ENCODE measurements at places on chromosomes 7 and 10.

DNA sequence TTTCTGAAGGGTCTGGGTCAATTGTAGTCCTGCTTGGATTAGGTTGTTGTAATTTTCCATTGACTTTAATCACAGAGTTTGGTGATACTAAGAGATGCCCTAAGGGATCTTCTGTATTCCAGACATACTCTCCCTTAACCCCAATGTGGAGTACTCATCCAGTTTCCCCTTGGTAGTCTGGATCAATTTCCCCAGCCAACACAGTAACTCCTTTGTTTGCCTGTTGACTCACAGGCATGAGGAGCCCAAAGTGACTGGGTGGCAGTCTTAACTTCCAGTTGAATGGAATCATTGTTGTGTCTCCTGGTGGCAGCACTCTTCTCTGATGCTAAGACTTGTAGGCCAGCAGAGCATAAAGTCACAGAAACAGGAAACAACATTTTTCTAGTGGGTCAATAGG, 41.5 kb upstream of the PIK3CG start:
- no peaks in the 10 kb centered on the region for H3K36me3 ChIP-seq
- H3K27me3 ChIP-seq = no peaks in the 10 kb centered on the region
- H3K4me1 ChIP-seq = no peaks in the 10 kb centered on the region

DNA sequence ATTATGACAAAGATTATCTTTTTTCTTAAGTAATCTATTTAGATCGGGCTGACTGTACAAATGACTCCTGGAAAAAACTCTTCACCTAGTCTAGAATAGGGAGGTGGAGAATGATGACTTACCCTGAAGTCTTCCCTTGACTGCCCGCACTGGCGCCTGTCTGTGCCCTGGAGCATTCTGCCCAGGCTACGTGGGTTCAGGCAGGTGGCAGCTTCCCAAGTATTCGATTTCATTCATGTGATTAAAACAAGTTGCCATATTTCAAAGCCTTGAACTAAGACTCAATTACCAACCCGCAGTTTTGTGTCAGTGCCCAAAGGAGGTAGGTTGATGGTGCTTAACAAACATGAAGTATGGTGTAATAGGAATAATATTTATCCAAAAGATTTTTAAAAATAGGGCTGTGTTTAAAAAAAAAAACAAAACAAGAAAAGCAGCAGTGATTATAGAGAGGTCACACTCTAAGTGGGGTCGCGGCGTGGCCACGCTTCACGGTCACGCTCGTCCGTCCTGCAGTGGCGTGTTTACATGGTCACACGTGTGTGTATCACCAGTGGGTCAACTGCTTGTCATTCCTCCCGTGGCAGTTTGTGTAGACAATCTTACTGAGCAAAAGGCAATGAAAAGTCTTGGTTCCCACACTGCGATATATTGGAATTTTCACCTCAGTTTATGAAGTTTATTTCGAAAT, 10.8 kb downstream of the INSIG1 start:
- H3K36me3 ChIP-seq = no peaks in the 10 kb centered on the region
- peak; percentile 71 for DNase-seq
- H3K4me3 ChIP-seq = no peak overlapping the region
- H3K4me1 ChIP-seq = no peaks in the 10 kb centered on the region
- no peaks in the 10 kb centered on the region for H3K27me3 ChIP-seq

- no peak for DNase-seq
- H3K27ac ChIP-seq = no peak overlapping the region
- H3K36me3 ChIP-seq = no peaks in the 10 kb centered on the region
- H3K4me1 ChIP-seq = no peaks in the 10 kb centered on the region
Observed at GRCh38 chr7:94739180-94739579, 83.2 kb upstream of the SGCE start.

GRCh38 chr7:141956084-141956483, 9.3 kb upstream of the CLEC5A start:
- no peak overlapping the region for H3K4me3 ChIP-seq
- no peaks in the 10 kb centered on the region for H3K27me3 ChIP-seq
- no peaks in the 10 kb centered on the region for H3K36me3 ChIP-seq
- H3K4me1 ChIP-seq = no peaks in the 10 kb centered on the region

DNA sequence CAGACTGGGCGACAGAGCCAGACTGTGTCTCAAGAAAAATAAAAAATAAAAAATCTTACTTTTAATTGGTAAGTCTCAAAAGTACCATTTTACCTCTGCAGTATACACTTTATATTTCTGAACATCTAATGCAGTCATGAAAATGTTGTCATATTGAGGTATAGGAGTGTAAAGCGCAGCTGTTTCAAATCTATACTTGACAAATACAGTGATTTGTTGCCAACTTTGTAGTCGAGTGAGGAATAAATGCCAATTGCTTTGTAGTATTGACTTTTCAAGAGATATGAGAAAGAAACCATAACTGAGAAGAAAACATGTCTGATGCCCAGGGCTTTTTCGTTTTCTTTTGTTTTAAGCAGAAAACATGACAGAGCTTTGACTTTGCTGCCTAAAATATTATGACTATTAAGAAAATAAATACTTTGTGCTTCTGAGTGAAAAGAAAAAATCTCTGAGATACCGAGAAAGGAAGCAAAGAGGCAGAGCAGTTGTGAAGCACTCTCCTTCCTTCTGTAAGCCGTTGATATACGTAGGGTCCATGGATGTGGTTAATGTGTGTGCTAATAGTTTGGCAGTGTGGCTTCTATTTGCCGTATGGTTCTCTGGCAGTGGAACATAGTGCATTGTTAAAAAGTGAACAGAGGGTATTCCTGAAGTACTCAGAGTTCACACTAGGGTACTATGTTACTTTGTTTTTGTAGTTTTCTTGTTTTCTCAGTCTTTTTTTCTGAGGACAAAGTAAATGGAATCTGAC, 38.2 kb downstream of the AVL9 start:
- no peak for DNase-seq
- no peak overlapping the region for H3K4me3 ChIP-seq
- no peak overlapping the region for H3K27ac ChIP-seq
- peaks cover 28% of the 10 kb centered on the region for H3K4me1 ChIP-seq
- no peaks in the 10 kb centered on the region for H3K36me3 ChIP-seq

GRCh38 chr7:80705130-80705781, 66.8 kb downstream of the CD36 start:
- H3K27me3 ChIP-seq = no peaks in the 10 kb centered on the region
- DNase-seq = no peak
- H3K36me3 ChIP-seq = no peaks in the 10 kb centered on the region
- H3K4me3 ChIP-seq = no peak overlapping the region

- peaks cover 11% of the 10 kb centered on the region for H3K4me1 ChIP-seq
- no peak overlapping the region for H3K4me3 ChIP-seq
- H3K27me3 ChIP-seq = no peaks in the 10 kb centered on the region
- no peak overlapping the region for H3K27ac ChIP-seq
- no peaks in the 10 kb centered on the region for H3K36me3 ChIP-seq
Observed at GRCh38 chr10:48792687-48793096, 108.0 kb downstream of the WDFY4 start.

GRCh38 chr10:121503587-121504051, 94.6 kb downstream of the FGFR2 start:
- no peaks in the 10 kb centered on the region for H3K27me3 ChIP-seq
- no peak overlapping the region for H3K27ac ChIP-seq
- H3K4me3 ChIP-seq = no peak overlapping the region
- peaks cover 11% of the 10 kb centered on the region for H3K36me3 ChIP-seq

GRCh38 chr7:70694434-70694970, 437.4 kb upstream of the GALNT17 start:
- H3K27me3 ChIP-seq = no peaks in the 10 kb centered on the region
- H3K36me3 ChIP-seq = no peaks in the 10 kb centered on the region
- no peak for DNase-seq

DNA sequence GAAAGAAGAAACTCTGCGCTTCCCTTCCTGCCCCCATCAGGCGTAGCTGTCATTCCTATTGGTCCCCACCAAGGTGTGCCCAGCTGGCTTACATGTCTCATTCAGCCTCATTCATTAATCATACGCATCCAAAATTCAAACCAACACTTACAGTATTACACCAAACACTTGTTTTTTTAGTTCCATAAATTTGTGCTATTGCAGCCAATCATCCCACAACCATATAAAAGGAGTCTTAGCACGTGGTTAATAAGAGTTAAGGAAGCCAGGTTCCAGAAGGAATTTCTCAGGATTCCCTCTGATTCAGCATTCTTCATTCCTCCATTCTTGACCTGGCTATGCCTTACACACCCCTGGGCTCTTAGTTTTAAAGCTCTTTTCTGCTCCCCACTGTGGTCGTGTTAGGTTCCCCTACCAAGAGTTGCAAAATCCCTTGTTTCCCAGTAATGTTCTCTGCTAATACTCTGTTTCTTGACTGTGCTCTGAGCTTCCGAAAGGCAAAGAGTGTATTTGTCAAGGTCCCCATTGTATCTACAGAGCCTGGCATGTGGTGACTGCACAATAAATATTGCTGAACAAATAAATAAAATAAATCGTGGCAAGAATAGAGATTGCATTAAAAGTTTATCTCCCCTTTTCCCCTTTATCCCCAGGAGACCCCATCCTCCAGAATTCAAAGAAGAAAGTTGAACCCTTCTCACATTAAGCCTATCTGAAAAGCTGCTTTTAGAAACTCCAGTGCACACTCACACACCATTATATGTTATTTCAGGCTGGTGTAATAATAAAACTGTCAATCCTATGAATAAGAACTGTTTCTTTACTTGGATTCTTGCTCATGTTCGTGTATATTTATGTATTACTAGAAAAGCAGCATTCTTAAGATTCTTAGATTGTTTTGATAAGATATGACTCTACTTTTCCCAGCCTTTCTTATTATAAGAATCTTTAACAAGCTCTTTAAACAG, 514.4 kb downstream of the INHBA start:
- no peaks in the 10 kb centered on the region for H3K27me3 ChIP-seq
- H3K36me3 ChIP-seq = no peaks in the 10 kb centered on the region
- DNase-seq = no peak
- no peak overlapping the region for H3K27ac ChIP-seq

GRCh38 chr7:22653951-22654350, 73.0 kb upstream of the IL6 start:
- DNase-seq = no peak
- H3K4me3 ChIP-seq = no peak overlapping the region
- no peaks in the 10 kb centered on the region for H3K27me3 ChIP-seq

DNA sequence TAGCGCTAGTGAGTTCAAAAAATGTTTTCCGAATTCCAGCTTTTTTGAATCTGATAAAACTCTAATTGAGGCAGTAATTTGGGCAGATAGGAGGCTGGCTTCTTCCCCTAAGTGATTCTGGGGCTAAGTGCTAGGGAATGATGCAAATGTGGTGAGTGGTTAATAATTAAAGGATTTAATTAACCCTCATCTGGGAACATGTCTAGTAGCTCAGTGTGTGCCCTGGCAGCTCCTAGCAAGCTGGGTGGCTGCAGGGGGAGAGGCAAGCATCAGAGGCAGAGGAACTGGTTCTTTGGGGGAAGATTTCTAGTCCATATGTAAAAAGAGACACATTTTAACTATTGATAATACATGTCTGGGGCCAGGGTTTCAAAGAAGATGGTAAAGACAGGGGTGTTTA, 354.5 kb downstream of the WDR11 start:
- H3K4me3 ChIP-seq = no peak overlapping the region
- DNase-seq = no peak
- no peaks in the 10 kb centered on the region for H3K36me3 ChIP-seq

DNA sequence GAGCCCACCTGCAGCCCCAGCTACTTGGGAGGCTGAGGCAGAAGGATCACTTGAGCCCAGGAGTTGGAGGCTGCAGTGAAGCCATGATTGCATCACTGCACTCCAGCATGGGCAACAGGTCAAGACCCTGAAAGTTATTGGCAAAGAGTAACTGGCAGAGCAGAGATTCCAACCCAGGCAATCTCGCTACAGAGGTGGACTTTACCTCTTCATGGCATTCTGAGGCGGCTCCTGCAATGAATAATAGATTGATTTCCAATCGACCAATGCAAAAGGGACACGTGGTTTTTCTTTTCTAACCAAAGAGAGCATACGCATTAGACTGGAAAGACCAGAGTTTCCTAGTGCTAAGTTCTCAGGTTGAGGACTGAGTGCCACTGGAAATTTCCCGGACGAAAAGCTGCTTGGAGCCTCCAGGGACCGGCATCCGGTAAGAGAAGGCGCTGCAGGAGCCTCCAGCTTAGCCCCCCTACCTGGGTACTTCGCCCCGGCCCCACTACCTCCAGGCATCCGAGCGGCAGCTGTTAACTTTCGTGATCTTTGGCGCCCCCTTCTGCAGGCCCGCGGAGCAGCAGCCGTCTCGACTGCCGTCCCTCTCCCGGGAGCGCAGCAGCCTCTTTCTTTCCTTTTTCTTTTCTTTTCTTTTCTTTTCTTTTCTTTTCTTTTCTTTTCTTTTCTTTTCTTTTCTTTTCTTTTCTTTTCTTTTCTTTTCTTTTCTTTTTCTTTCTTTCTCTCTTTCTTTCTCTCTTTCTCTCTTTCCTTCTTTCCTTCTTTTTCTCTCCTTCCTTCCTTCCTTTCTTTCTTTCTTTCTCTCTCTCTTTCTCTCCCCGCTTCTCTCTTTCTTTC, 4.1 kb downstream of the MBLAC1 start:
- peak overlapping the region; percentile 13 for H3K4me3 ChIP-seq

DNA sequence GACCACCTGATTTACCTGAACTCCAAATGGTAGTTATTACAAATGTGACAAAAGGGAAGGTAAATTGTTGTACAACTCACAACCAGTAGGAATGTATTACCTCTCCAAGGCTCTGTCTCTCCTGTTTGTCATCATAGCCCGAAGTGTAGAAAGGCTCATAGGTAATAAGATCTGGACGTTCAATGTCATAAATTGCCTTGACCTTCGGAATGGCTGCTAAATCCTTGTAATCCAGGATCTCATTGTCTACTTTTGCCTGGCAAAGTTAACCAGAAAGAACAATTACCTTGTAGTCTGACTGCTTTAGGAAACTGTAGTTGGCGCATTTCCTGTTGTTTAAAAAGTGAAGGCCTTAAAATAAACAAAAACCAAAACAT, 68.6 kb upstream of the AFAP1L2 start:
- peaks cover 11% of the 10 kb centered on the region for H3K4me1 ChIP-seq
- H3K4me3 ChIP-seq = no peak overlapping the region
- no peak for DNase-seq
- peak overlapping the region; percentile 6 for H3K27ac ChIP-seq

DNA sequence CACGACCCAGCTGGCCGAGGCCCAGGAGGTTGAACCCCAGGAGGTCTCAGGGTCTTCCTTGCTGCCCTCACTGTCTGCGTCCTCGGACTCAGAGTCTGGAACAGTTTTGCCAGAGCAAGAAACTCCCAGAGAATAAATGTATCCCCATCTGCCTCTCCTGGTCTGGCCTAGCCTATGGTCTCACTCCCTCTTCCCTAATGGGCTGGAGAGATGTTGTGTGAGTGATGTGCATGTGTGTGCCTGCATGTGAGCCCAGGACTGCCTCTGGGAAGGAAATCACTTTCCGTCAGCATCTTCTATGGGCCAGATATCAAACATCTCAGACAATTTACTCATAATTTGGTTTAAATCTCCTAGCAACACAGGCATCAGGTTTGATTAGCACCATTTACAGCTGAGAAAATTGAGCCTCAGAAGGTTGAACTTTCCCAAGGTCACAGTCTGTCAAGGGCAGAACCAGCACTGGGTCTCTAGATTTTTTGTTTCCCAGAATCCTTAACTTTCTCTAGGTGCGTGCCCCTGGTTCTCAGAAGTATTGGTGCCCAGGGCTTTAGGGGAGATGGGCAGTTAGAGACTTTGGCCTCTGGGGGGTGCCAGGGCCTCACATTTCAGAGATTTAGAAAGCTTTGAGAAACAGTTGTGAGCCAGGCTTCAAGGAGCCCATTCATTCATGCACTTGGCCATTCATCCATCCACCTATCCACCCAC, 4.9 kb downstream of the TMEM270 start:
- no peaks in the 10 kb centered on the region for H3K36me3 ChIP-seq
- DNase-seq = no peak
- H3K4me3 ChIP-seq = no peak overlapping the region
- no peak overlapping the region for H3K27ac ChIP-seq
- H3K27me3 ChIP-seq = no peaks in the 10 kb centered on the region

All from vagina (tissue), 2 donors.